ENCODE measurements at places on chromosomes 1 and 21.

DNA sequence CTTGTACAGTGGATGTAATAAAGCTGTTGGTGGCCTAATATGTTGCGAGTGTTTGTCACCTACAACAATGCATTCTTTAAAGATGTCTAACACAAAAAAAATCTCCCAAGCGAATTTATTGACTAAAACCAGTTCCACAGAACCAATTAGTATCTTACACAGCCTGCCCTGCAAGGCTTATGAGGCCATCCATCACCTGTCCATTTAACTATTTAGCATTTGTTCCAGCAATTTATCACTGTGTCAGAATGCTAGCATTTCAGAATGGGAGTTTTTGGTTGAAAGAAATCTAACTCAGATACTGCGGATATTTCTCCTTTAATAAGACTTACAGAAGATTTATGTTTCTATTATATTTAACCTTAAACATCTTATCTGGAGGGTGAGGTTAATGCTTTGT is 831.1 kb upstream of the PRMT6 start:
- DNase-seq: no peak

DNA sequence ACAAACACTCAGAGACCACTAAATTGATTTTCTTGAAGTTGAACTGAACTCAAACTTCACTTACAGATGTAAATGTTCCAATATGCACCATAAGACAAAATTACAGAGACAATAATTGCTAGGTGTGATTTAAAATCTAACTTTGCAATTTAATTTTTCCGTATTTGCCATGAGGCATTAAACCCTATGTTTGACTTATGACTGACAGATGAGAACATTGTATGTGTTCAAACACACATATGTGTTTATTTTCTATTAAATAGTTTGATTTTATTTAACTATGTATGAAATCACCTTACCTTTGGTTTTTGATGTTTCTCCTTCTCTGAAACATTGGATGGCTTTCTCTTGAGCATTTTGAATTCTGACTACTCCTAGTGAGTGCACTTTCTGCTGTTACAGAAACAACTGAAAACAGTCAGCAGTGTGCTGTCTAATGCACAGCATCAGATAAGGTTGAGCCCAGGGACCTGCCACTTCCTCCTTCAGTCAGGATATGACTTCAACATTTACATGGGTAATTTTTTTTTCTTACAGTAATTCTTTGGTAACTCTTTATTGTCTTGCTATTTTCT is at the start of gene SAMSN1:
Gene SAMSN1, minus strand, starts transcription at position 410 of the 575 bp plus-strand sequence. Its CDS starts 54 bp downstream, at position 356.
- no peak for DNase-seq

DNA sequence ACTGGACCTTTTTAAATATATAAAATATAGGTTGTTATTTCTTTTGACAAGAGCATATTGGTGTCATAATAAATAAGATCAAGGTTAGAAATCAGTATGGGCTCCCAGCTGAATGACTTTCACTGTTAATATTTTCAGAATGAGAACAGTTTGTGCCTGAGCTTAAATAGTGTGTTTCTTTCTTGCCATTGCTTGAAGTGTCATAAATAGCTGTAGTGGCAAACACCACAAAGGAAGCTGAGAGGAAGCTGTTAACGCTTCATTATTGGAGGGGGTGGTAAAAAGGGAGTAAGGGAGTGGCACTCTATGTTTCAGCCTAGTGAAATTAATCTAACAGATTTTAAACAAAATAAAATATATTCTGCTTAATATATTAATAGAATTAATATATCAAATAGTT is 1089.8 kb upstream of the NCAM2 start:
- no peak for DNase-seq

GRCh38 chr1:111332190-111332589 is 41.5 kb downstream of the CHIA start:
- no peak for DNase-seq

- DNase-seq: no peak
Observed at GRCh38 chr1:109045595-109045994, 3.7 kb upstream of the WDR47 start.

GRCh38 chr1:3695326-3696217 is 43.3 kb downstream of the TP73 start:
- peak; percentile 86 for DNase-seq

GRCh38 chr1:182699393-182700350 is 15.3 kb upstream of the RGS8 start:
- DNase-seq: no peak

- DNase-seq: no peak
Observed at GRCh38 chr1:187870552-187870951, 1041.8 kb downstream of the PLA2G4A start.

DNA sequence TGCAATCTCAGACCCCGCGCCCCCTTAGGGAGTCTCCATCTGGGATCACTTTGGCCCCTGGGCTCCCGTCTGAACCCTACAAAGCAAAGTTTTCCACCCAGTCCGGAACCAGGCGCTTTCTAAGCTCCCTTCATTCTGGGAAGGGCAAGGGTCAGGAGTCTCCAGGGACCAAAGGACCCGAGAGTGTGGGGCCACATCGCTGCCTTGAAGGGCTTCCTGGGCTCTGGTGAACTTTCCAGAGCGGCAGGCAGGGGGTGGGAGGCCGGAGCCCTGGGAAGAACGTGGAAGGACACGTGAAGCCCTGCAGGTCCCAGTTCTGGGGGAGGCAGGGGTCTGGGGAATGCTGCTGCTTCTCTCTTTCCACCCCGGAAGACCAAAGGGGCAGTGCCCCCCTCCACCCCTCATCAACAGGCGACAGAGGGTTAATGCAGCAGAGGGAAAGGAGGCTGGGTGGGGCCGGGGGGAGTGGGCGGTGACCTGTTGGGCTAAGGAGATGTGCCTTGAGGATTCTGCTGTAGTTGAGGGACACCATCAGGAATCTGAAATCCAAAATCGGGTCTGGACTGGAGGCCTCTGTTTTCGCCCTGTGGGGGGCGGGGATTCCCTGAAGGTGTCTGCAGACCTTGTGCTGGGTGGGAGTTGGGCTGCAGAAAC is 734 bp downstream of the CDK18 start:
- DNase-seq: no peak

- DNase-seq: peak; percentile 23
Observed at GRCh38 chr1:78536427-78536826, 45.7 kb downstream of the PTGFR start.

DNA sequence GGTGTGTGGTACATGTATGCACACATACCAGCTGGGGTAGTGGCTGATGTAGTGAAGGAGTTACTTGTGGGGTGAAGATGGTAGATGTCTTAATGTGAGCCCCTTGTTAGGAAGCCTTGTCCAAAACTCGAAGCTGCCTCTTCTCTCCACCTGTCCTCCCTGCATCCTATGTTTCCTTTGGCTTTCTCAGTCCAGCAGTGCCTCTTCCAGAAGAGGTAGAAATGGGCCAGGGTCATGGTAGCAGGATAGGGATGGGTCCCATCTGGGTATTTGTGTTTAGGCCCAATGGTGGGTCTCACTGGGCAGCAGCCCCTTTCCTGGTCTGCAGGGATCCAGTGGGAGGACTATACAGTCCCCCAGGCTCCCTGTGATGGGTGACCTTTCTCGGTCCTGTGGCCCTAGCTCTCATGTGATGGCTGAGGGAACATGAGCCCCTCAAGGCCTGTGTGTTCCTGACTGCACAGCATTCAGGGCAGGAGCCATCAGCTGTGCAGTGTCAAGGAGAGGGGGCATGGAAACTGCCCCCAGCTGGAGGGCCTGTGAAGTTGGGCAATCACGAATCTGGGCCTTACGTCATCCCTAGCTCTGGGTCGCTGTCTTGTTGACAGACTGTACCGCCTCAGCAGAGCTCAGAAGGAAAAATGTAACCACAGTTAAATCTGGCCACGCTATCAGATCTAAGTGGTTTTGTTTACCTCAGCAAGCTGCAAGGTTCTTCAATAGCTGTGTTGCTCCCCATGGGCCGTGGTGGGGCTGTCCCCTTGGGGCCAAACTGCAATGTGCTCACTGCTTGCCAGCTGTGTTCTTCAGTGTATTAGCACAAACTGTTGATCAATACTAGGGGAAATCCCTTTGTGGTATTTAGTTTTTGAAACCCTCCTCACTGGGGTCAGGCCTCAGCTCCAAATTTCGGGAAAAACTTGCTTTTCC is 82.7 kb downstream of the NOS1AP start:
- DNase-seq: no peak

GRCh38 chr1:219731771-219732170 is 118.9 kb upstream of the ZC3H11B start:
- no peak for DNase-seq

DNA sequence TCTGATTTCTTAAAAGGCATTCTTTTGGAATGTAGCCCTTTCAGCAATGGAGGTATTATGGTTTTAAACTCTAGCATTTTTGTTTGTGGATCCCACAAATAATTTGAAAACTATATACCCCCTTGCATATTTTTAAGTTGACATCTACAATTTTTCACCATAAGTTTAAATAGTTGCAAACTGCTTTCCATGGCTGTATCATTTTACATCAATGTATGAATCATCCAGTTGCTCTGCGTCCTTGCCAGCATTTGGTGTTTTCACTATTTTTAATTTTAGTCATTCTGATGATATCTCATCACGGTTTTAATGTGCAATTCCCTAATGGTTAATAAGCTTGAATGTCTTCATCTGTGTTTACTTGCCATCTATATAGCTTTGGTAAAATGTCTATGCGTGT is 20.7 kb downstream of the DIPK1A start:
- no peak for DNase-seq

DNA sequence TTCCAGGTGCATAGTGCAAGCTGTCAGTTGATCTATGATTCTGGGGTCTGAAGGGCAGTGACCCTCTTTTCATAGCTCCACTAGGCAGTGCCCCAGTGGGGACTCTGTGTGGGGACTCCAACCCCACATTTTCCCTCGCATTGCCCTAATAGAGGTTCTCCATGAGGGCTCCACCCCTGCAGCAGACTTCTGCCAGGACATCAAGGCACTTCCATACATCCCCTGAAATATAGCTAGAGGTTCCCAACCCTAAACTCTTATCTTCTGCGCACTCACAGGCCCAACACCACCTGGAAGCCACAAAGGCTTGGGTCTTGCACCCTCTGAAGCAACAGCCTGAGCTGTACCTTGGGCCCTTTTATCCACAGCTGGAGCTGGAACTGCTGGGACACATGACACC is 65.7 kb upstream of the PKN2 start:
- DNase-seq: no peak

DNA sequence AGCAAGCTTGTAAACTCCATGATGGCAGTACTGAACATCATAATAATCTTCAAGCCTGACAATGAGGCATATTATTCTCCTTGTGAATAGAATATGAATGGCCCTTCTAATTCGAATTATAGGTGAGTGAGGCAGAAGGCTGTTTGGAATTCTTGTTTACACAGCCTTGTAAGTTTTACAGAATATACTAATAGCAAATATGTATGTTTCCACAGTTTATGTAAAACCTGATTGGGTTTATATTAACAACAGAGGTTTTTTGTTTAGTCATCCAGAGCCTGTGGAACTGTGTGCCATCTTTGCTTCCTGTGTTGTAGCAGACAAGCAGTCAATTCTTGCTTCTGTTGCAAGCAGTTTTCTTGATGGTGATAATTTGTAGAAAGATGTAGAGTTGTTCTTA is 8.0 kb downstream of the OSBPL9 start:
- DNase-seq: no peak

GRCh38 chr1:55531644-55532043 is 316.5 kb upstream of the USP24 start:
- DNase-seq: no peak

All from AG08396 (cell line).